Right ventricle myocardium superior (tissue), 1 donor: ENCODE measurements at places on chromosomes 1 and 21. TPM values are rescaled to one million over a fixed set of nuclear protein-coding genes. Genes with fewer than 3 reads are reported as not detected.

GRCh38 chr1:44227211-44227610 is 13.9 kb downstream of the DMAP1 start:
- no peak for DNase-seq

DNA sequence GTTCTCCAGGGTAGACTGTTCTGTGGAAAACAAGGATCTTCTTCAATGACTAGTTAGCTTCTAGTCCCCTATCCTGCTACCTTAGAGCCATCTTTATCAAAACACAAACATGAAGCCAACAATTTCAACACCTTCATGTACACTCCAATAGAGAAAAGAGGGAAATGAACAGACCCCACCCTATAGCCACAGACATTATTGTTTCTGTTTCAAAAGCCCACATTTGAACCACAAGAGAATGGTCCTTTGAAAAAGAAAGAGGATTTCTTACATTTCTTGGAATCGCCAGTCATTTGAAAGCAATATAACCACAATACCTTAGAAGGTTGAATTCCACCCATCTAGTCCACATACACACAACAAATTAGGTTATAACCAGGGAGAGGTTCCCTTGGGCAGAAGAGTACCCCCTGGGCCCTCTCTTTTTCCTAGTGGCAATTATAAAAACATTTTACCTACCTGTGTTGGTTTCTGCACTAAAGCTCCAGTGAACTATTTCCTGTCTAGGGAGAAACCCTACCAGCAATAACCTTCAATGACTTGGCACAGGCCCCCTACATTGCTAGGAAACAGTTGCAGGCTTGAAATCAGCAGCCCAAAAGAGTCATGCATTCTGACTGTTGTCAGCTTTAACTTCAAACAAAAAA is 2.7 kb upstream of the LPGAT1 start:
- DNase-seq = no peak

The WNT2B gene
- total RNA-seq = 1.2 TPM

The FAM167B gene
- total RNA-seq = 8.1 TPM

GRCh38 chr1:245888809-245889208 is 618.3 kb downstream of the SMYD3 start:
- DNase-seq = no peak

DNA sequence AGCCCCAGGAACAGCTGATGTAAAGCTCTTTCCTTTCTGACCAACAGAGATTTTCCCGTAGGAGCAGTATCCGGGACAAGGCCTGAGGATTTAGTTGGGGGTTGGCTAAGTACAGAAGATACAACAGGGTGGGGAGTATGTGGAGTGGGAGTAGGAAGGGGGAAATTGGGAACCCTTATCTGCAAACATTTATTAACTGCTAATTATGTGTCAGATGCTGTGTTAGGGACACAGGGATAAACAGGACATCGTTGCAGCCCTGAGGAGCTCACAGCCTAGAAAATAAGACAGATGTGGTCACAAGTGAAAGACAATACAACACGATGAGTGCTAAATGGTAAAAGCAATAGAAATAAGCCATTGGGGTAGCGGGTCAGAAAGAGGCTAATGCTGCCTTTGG is 12.0 kb downstream of the CD84 start:
- no peak for DNase-seq

DNA sequence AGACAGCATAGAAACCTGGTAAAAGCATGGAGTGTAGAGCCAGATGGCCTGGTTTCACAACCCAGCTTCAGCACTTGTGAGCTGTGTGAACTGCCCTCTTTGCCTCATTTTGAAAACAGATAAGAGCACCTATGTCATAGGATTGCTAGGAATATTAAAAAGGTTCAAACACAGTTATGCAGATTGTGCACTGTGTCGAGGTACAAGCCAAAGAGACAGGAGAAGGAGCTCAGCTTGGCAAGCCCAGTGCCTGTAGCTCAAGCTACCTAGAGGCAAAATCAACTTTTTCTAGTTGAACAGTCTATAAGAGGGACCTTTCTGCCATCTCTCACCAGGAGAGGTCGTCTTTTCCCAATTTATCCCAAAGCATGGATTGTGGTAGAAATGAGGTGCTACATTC is 5.0 kb downstream of the CHODL start:
- no peak for DNase-seq

DNA sequence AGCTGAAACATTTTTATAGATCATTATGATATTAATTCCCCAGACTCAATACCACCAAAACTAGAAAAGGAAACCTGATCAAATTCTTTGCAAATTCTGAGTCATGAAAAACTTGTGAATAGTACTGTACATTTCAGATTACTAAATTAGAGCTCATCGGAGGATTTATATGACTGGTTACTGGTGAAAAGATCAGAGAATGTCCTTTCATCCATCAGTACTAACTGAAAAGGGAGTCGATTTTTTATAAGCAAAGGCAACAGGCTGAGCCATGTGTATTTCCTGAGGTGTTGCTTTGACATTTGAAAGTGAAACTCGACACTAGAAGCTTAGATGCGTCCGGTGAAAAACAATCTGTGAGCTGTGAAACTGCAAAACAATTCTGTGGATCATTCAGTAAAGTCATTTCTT is 155.7 kb downstream of the TNFSF18 start:
- DNase-seq = no peak

The ANGPTL3 gene
- not detected for total RNA-seq
